ENCODE measurements at places on chromosomes 13 and 19.

DNA sequence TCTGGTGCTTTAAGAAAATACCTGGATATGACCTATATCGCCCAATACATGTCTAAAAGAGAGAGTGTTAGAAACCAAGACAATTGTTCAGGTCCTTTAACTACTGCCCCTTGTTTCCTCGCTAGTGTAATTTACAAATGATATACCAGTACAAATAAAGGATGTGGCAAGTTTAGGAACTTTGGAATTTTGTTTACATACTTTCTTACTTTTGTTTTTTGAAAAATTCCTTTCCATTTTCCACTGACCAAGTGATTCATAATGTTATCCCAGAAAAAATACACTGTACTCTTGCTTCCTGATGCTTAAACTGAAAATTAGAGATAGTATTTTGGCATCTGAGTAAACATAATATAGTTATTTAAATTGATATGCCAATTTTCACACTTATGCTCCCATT lies 96.8 kb upstream of the CSNK1A1L start:
- no peak for DNase-seq

- no peak for DNase-seq
These were observed 170.5 kb downstream of the SHISA2 start for GRCh38 chr13:25881136-25881926.

DNA sequence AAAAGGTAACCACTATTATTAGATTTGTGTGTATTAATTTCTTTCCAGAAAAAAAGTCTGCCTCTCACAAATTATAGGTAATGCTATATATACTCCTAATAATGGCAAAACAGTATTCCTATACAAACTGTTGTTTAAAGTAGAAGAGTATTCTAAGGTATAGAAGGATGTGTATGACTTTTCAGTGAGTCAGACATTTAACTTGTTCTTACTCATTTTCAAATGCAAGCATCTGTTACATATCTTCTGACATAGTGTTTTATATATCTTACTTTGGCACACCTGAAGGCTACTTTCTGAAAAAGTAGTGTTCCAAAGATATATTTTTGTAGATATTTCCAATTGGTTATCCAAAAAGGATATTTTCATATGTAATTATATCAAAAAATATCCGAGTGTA lies 3.5 kb upstream of the SLITRK5 start:
- DNase-seq: no peak

GRCh38 chr13:112741835-112742570 lies 52.2 kb downstream of the ATP11A start:
- DNase-seq: no peak

DNA sequence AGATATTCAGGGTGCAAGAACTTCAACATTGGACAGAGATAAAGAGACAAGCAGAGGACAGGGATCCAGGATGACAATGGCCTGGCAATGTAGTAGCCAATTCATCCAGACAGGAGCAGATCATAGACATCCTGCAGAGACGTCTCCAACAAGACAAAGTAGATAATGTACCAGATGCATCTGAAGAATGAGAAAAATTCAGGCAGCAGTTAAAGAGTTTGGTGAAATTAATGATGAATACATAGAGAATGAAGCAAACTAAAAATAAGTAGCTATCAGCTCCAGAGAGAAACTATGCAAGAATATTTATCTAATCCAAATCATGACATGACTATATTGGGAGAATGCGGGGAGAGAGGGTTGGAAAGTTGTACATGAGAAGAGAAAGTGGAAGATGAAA lies 278.4 kb upstream of the DACH1 start:
- no peak for DNase-seq

DNA sequence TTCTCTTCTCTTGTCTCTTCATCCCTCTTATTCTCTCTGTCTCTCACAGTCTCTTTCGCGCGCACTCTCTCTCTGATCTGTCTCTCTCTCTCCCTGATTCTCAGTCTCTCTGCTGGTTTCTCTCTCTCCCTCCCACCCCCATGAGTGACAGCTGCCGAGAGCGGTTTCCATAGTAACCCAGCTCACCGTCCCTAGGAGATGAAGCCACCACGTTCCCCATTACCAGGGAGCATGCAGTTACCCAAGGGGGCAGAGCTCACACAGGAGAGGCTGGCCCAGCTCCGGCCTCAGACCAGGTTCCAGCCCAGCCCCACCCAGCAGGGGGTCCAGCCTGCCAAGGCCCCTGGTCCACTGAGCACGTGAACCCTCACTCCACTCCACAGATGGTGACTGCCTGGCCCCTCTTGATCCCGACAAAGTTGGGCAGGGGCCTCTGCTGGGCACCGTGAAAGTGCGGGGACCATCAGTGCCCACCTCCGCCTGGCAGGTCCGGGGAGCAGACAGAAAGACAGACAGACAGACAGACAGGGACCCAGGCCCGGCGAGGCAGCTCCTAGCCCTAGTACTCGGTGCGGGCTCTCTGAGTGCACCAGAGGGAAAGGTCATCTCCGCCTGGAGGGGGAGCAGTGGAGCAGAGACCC lies 50.6 kb downstream of the CELF5 start:
- DNase-seq: no peak

- DNase-seq: no peak
These were observed 1269.7 kb upstream of the SPRY2 start for GRCh38 chr13:81610644-81611043.

GRCh38 chr13:113552079-113552478 lies 32.5 kb upstream of the TFDP1 start:
- no peak for DNase-seq

GRCh38 chr13:33487575-33488243 lies 202.2 kb upstream of the STARD13 start:
- no peak for DNase-seq

GRCh38 chr19:44845612-44846454 lies at the start of gene NECTIN2:
TSS of gene NECTIN2 (plus strand) at chr19:44846297. CDS start at chr19:44846526, 229 bp downstream.
- DNase-seq: peak; percentile 98

DNA sequence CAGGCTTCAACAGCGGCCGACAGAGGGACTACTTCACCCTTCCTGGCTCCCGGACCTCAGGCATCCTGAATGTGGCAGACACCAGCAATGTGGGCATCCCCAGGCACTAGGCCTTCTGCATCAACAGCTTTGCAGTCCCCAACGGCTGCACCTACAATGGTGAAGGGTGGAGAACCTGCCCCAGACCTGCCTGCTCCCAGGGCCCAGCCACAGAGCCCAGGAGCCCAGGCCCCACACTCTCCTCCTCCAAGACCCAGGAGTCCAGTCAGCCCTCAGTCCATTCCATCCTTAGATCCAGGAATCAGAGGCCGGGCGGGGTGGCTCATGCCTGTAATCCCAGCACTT lies 34.5 kb downstream of the HPN start:
- DNase-seq: no peak

DNA sequence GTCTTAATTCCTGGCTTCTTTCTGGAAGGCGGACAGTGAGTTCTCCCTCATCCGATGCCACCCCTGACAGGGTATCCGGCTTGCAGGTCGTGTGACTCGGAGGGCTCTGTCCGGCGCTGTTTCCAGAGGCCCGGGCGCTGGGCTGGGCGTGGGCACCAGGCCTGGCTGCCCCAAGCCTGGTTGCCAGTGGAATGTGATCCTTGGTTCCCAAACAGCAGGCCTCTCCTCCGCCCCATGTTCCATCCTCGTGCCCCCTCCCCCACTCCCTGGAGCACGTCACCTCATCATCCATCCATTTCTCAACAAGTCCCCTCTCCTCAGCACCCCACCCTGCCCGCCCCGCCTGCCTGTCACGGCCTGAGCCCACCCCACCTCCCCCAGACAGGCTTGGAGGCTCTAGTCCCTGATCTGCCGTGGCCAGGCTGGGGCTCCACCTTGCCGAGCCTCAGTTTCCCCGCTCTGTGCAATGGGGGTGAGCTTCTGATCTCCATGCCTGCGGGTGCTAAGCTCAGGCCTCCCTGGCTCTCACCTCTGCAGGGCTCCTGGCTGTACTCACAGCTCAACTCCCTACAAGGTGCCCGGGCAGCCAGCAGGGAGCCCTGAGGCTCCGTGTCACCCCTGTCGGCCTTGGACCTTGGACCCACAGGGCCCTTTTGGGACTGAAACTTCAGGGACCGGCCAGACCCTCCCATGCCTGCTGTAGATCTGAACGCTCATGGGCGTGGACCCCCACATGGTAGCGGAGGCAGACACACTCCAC lies 2.3 kb downstream of the TBXA2R start:
- no peak for DNase-seq

GRCh38 chr13:107373551-107373950 lies 805.6 kb upstream of the ARGLU1 start:
- DNase-seq: peak; percentile 22

DNA sequence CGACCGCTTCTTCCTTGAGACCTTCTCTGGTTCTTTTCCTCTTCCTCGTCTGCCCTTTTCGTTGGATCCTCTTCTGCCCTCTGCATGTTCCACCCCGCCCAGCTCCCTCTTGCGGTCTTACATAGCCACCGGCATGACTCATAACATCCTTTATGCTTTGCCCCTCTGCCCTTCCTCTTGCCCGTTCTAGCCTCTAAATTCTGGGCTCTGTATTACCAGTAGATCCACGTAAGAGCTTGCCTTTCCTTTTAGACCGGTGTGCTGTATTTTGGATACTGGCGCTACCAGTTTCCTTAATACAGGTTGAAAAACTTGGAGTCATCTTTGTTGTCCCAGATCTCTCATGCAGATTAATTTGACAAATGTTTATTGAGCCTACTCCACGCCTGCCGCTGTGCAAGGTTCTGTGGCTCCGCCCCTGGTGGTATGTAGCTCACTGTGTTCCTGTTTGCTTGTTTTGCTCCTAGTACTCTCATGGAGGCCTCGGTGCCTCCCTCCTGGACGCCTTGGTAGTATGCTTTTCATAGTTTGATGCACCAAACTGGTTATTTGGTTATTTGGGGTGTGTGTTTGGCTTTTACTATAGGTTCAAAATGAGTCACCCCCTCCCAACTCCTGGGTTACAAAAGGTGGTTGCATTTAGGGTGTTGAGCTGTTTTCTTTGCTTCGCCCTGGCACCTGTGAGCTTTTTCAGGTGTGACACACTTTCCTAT lies 1.7 kb downstream of the GTF3A start:
- DNase-seq: no peak

DNA sequence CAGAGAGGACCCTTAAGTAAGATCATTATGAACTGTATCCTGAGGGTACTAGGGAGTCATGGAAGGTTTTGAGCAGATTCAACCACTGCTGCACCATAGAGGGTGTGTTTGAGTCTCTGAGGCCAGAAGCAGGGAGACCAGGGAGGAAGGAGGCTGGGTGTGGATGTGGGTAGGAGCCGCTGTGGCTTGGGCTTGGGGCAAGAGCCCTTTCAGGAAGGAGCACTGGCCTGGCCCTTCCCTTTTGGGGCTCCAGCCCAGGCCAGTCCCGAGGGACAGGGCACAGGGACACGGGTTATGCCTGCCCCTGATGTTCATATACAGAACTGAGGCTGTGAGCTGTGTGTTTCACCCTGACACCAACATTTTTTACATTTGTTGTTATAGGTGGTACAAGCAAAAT lies 7.2 kb downstream of the CIC start:
- no peak for DNase-seq

- DNase-seq: no peak
These were observed 9.0 kb downstream of the CEACAM21 start for GRCh38 chr19:41584931-41585330.

DNA sequence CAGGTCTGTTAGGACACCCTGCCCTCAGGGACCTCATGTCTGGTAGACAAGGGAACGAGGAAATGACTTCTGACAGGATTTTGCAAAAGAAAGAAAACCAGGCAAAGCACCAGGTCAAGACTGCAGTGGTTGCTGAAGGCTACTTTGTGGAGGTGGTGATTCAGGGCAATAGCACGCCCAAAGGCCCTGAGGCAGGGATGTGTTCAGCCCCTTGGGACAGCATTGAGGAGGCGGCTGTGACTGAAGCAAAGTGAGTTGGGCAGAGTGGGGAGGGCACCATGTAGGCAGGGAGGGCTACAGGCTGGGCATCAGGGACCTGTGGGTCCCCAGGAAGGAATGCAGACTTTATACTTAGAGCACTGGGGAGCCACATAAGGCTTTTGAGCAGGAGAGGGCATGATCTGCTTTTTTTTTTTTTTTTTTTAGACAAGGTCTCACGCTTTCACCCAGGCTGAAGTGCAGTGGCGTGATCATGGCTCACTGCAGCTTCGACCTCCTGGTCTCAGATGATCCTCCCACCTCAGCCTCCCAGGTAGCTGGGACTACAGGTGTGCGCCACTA lies 10.8 kb upstream of the HOMER3 start:
- no peak for DNase-seq

DNA sequence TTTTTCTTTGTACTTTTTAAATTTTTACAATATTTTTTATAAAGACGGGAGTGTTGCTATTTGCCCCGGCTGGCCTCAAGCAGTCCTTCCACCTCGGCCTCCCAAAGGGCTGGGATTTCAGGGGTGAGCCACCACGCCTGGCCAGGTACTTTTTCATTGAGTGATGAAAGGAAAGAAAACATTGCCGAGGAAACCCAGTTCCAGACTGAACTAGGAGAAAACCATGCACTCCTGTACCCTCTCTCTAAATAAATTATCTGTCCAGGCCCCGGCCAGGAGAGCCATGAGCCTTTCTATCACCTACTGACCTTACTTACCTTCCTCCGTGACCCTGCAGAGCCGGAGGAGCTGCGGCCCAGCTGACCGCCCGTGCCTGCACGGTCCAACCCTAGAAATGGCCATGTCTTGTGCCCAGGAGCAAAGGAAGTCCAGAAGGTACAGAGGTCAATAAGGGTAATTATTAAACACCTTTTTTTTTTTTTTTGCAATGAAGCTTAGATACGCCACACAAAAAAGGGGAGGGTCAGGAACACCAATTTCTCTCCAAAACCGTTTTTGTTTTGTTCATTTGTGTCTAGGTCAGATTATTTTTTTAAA lies at the start of gene SLC7A9:
SLC7A9 (minus strand) TSS at position 399 of the 597 bp plus-strand sequence. CDS start 1,233 bp downstream, outside the sequence.
- DNase-seq: no peak

DNA sequence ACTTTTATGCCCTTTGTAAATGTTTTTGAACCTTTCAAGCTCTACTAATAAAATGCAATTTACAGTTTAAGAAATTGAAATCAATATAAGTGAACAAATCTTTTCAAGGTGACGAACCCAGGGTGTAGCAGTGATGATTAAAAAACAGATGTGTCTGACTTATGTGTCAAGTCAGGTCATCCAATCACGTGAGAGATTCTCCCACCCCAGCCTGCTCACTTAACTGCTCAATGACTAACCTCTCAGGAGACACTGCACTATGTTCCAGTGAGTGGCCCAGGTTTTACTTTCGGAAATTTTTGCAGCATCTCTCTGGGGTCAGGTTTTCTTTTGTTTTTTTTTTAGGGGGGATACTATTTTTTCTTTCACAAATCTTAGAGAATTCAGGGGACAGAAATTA lies 60.7 kb downstream of the ZNF429 start:
- no peak for DNase-seq

DNA sequence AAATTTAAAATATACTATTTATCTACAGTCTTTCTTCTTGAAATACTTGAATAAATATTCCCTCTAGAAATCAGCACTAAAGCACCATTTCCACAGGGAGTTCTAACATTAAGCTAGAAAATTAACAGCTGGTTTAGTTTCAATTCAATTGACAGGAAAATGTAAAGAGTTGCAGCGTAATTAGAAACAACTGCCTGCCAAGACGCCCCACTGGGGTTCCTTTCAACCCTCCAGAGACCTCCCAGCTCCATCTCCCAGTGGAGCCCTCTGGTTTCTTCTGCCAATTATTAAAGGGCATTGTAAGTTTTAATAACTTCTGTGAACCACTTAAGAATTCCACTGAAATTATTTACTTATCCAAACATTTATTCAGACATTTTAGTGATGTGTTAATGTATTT lies 4.2 kb downstream of the GJA3 start:
- no peak for DNase-seq

Data from renal pelvis (tissue), 12 donors.